ENCODE measurements at places on chromosomes 5 and 9.

GRCh38 chr9:111601237-111602018 lies 2.0 kb upstream of the PTGR1 start:
- no peak for DNase-seq

GRCh38 chr5:3362606-3362910 lies 233.1 kb upstream of the IRX1 start:
- no peak for DNase-seq

DNA sequence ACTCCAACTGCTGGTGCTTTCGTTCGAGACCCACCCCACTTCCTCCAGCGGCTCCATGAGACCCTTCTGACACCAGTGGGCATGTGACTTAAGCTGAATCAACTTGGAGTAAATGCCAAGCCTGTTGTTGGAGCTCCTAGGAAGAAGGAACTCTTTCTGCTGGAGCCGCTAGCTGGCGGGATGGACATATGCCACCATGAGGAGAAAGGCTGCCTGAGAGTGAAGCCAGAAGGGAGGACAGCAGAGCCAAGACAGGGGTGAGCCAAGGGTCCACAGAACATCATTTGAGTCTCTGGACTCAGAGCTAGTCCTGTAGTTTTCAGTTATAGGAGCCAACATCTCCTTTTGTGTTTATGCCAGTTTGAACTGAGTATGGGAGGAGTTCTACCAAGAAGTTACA lies 35.9 kb downstream of the ANXA6 start:
- no peak for DNase-seq

DNA sequence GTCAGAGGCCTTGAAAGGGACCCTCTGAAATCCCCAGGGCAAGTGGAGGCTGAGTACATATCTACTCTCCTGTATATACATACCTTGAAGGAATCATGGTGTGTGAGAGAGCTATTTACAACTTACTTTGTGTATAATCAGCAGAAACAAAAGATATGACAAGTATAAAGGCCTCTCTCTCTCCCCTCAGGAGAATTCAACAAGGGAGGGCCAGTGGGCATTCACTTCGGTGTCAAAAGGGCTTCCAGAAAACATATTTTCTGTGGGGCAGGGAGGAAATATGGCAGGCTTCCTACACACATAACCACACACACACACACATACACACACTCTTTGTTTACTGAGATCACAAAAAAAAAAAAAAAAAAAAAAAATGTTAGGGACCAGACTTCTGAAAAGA lies 181.7 kb downstream of the BNC2 start:
- DNase-seq = no peak

DNA sequence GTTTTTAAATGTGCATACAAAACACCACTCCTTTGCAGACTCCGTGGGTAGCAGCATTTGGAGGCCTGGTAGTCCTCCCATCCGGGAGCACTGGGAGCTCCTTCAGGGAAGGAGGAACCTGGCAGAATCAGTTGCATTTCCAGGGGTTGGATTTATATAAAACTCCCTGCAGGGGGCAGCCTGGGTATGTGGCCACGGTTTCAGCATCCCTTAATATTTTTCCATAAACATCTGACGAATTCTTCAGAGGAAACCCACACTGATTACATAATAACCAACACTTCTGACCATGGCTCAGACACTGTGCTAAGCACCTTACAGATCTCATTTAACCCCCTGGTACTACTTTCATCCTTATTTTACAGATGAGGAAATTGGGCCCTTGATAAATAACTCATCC lies 6.1 kb upstream of the AFAP1L1 start:
- peak; percentile 21 for DNase-seq

DNA sequence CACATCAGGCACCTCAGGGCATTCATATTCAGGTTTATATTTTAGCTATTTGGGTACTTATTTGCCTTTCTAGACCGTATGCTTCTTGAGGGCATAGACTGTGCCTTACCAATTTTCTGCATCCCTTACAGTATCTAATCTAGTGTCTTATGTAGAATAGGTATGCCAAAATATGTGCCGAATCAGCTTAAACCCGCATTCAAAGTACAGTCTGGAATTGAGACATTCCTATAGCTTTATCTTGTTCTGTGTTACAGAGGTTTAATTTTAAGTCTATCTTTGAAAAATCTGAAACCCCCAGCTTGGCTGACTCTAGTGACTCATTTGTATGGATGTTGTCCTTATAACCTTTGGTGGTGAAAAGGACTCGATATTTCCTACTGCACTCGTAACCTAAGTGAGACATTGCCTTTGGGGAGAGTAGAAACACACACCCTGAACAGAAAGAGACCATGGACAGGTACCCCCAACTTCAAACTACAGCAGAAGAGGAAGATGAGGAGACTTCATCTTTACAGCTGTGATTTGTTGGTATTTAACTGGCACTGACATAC lies 27.0 kb upstream of the TMOD1 start:
- no peak for DNase-seq

DNA sequence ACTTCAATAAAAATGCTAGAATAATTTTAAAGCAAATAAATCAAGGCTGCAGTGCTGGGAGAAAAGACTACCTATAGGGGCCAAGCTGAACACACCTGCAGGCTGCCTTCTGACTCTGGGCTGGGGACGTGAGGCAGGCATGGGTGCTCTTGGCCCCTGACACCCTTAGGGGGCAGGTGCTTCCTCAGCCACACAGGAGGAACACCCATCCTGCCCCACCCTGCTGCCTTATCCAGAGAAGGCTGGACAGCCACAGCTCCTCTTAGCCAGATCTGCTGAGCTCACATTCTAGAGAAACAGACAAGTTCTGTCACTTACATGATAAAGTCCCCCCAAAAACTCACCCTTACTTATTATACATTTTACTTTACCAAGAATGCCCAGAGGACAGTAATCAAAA lies 6.6 kb upstream of the LMX1B start:
- no peak for DNase-seq

DNA sequence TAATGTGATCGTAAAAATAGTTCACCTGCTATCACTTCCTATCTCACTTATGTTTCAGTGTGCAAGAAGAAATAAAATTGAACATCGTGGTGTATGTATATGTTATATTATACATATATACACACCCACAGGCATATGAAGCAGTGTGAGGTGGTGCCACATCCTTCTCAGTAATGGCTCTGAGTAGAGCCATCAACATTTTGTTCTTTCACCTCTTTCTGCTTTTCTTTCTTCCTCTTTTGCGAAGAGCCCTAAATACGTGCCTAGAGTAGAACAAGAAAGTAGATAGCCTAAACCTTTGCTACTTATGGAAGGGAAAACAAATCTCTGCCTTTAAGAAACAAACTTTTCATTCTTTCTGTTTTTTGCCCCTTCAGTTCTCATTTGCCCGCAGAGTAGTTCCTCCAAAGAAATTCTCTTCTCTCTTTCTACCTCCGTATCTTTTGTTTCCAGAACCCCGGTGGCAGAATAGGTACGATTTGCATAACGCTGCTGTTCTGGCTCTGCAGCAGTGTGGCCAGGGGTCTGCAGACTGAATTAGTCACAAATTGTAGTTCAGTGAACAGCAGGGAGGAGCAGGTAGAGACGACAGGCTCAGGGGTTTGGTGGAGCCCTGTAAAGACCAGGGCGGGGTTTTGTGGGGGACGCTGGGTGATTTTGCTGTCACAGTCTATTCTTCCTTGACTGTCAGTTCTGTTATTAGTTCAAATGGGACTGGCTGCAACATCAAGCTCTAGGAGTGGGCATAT lies 40.5 kb upstream of the PJA2 start:
- no peak for DNase-seq

- DNase-seq = peak; percentile 19
These were observed 727 bp downstream of the SMAD5 start for GRCh38 chr5:136133222-136133921.

DNA sequence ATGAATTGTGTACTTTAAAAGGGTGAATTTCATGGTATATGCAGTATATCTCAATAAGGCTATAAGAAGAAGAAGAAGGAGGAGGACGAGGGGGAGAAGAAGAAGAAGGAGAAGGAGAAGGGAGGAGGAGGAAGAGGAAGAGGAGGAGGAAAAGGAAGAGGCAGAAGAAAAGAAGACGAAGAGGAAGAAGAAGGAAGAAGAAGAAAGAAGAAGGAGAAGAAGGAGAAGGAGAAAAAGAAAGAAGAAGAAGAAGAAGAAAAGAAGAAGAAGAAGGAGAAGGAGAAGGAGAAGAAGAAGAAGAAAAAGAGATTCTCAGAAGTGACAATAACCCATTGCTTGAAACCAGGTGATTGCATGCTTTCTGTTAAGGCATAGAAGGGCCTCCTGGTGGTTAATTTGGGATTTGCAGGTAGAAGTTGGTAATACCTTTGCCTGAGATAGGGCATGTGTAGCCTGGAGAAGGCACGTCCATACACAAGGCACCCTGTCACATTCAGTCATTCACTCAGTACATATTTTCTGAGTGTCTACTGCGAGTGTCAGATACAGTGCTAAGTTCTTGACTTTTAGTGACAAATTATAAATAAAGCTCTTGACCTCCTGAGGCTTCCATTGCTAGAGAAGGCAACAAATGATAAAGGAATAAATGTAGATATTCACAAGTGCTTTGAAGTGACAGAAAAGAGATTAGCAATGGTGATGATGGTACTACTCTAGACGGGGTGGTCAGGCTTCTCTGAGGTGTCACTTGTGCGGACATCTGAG lies 231.3 kb downstream of the NPR3 start:
- no peak for DNase-seq

DNA sequence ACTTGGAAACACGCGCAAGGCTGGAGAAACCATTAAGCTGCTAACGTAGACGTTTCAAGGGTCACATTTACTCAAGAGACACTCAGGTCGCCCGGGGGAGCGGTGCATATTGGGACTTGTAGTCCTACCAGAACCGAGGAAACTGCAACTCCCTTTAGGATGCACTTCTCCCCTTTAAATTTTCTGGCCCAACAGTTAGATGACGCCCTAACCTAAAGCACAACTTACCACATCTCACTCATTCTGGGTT lies 384 bp upstream of the DMXL1 start:
- DNase-seq = peak; percentile 90

GRCh38 chr5:179319741-179320281 lies 25.4 kb downstream of the ADAMTS2 start:
- peak; percentile 22 for DNase-seq

GRCh38 chr9:1878811-1879210 lies 136.3 kb upstream of the SMARCA2 start:
- DNase-seq = no peak

GRCh38 chr5:172911976-172912375 lies 47.2 kb upstream of the RPL26L1 start:
- no peak for DNase-seq

- no peak for DNase-seq
These were observed 37.8 kb upstream of the C5orf63 start for GRCh38 chr5:127111112-127111511.

- DNase-seq = no peak
These were observed 85.4 kb downstream of the GLIS3 start for GRCh38 chr9:4214486-4214885.

GRCh38 chr9:87875831-87876545 lies 6.7 kb upstream of the SPATA31E1 start:
- DNase-seq = no peak

DNA sequence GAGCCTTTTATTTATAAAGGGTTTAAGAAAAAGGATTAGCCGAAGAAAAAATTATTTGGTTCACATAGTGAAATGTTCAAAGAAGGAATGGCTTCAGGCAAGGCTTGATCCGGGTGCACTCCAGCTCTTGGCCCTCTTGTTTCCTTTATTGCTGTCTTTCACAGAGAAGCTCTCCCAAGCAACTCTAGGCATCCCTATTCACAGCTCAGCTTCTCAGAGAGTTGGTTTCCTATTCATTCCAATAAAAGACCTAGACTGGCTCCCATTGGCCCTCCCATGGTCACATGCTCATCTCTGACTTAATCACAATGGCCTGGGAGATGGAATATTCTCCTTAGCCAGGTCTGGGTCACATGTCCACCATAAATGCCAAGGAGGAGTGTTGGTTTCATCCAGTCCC lies 9.4 kb upstream of the FGFR4 start:
- DNase-seq = no peak

- DNase-seq = no peak
These were observed 72.6 kb downstream of the ENTREP1 start for GRCh38 chr9:69397384-69398214.

DNA sequence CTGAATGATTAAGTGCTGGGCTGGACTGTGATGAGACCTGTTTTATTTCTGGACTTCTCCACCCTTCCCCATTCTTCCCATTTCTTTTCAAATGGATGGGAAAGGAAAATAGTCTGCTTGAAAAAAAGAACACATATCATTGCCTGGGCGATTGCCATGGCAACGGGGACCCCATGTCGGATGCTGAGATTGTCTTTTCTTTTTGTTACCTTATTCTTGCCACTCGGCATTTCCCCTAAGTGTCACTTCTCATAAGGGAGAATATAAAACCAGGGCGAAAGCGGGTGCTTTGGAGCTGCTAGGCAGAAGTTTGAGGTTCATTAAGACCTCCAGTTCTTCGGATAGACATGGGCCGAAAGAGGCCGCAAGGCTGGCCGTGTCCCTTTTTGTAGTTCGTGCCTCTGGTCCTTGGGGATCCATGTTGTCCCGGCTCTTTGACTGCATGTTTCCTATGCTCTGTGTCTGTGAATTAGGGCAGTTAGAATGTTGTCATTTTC lies 763 bp downstream of the FGD3 start:
- DNase-seq = no peak

DNA sequence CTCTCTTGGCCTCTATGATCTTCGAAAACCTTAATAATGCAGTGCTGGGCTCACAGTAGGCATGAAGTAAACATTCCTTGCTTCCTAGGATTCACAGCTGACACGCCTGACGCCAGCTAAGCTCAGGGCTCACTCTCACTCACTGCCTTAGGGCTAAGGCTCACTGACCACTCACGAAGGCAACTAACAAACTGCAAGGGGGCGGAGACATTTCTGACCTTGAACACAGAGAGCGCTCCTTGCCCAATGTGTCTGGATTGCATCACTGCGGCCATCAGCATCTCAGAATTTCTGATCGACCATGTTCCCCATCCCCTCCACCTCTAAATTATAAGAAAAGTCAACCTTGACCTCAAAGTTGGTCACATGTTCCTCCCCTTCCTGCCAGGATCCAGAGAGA lies 372.6 kb downstream of the EBF1 start:
- DNase-seq = no peak

- no peak for DNase-seq
These were observed 73.7 kb downstream of the PPARGC1B start for GRCh38 chr5:149803641-149804468.

GRCh38 chr5:141848744-141849414 lies 29.3 kb downstream of the PCDH1 start:
- DNase-seq = no peak

GRCh38 chr9:110255034-110255462 lies 1.3 kb downstream of the TXN start:
- DNase-seq = no peak

- peak; percentile 75 for DNase-seq
These were observed 1.1 kb downstream of the LURAP1L start for GRCh38 chr9:12775679-12776512.

GRCh38 chr5:135030123-135030955 lies 3.7 kb downstream of the PITX1 start:
- DNase-seq = no peak

- no peak for DNase-seq
These were observed 39.6 kb upstream of the DMXL1 start for GRCh38 chr5:119031011-119031886.
